NCI-H2029 treated with DMSO at 0.1 percent for 48 hours (cell line): ENCODE measurements at places on chromosomes 13 and 19.
A peak's percentile ranks its signal among the peaks of the same experiment; 100 is the strongest.

DNA sequence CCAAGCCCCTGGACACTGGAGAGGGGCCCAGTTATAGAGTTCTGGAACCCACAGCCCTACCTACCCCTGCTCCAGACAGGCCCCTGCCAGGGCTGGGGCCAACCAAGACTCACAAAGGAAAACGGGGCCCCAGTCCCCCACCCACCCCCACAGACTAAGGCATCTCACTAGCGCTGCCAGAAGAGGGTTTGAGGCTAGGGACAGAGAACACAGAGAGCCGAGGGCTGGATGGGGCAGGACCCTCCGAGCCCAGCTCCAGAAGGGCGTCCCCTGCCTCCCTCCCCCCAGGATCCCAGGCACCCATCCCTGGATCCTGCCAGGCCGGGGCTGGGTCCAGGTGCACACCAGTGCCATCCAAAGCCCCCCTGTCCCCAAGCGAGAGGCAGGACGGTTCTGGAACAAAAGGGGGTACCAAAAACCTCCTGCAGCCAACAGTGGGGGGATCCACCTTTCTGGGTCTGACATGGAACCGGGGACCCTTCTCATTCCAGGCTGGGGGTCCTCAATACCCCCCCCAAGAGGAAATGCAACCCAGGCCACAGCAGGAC lies 4.4 kb upstream of the REXO1 start:
- DNase-seq, result no peak

DNA sequence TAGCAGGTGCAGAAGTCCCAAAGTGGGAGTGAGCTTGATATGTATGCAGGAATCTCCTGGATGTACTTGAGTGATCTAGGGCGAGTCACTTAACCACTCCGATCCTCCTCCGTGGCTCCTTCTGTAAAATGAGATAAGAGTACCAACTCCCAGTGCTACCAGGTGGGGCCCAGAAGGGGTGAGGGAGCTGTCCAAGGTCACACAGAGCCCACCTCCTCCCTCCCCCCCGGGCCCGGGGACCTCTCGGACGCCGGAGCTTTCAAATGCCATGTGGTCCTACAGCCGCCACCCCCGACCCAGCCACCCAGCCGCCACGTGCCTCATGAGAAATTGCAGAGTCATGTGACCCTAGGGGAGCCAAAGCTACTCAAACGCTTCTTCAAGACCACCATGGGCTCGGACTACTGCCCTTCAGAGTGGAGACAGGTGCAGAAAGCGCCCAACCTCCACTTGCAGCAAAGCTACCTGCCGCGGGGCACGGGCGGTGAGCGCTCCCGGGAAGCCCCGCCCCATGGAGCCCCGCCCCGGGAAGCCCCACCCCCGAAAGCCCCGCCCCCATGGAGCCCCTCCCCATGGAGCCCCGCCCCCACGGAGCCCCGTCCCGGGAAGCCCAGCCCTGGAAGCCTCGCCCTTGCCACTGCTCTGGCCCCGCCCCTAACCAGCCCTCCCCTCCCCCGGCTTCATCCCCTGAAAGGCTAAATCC lies 10.1 kb upstream of the ZNF358 start:
- no peak for DNase-seq

GRCh38 chr19:44875666-44876451 lies 15.2 kb upstream of the TOMM40 start:
- DNase-seq, result no peak

GRCh38 chr19:33302974-33303790 lies 848 bp upstream of the CEBPA start:
- DNase-seq, result no peak

GRCh38 chr13:49453465-49453864 lies 9.4 kb downstream of the SETDB2 start:
- DNase-seq, result no peak

DNA sequence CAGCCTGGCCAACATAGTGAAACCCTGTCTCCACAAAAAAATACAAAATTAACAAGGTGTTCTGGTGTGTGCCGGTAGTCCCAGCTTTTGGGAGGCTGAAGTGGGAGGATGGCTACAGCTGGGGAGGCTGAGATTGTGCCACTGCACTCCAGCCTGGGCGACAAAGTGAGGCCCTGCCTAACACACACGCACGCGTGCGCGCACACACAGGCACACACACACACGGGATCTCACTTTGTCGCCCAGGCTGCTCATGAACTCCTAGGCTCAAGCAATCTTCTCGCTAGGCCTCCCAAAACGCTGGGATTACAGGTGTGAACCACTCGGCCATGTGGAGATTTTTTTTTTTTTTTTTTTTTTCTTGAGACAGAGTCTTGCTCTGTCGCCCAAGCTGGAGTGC lies 3.2 kb upstream of the BTBD2 start:
- no peak for DNase-seq

GRCh38 chr19:57078802-57079201 lies 41.0 kb upstream of the USP29 start:
- no peak for DNase-seq

DNA sequence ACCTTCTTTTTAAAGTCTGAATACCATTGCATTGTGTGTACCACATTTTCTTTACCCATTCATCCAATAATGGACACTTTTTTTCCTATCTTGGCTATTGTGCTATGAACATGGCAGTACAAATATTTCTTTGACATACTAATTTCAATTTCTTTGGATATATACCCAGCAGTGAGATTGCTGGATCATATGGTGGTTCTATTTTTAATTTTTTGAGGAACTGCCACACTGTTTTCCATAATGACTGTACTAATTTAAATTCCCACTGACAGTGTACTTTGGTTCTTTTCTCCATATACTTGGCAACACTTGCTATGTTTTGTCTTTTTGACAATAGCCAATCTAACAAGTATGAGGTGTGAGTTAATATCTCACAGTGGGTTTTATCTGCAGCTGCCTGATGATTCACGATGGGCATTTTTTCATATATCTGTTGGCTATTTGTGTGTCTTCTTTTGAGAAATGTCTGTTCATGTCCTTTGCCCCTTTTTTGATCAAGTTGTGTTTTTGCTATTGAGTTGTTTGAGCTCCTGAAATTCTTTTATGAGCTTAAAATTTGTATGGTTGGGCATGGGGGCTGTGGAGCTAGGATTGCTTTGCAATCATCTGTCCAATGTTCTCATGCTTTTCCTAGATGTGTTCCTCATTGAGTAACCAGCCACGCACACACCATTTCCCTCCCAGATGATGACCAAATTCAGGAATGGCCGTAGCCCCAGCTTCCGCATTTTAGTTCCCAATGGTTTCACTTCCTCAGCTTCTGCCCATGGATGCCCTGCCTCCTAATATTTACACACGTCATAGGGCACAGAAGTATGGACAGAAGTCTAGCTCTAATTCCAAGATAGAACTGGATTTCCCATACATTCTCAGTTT lies 380.0 kb upstream of the SGCG start:
- DNase-seq, result no peak

DNA sequence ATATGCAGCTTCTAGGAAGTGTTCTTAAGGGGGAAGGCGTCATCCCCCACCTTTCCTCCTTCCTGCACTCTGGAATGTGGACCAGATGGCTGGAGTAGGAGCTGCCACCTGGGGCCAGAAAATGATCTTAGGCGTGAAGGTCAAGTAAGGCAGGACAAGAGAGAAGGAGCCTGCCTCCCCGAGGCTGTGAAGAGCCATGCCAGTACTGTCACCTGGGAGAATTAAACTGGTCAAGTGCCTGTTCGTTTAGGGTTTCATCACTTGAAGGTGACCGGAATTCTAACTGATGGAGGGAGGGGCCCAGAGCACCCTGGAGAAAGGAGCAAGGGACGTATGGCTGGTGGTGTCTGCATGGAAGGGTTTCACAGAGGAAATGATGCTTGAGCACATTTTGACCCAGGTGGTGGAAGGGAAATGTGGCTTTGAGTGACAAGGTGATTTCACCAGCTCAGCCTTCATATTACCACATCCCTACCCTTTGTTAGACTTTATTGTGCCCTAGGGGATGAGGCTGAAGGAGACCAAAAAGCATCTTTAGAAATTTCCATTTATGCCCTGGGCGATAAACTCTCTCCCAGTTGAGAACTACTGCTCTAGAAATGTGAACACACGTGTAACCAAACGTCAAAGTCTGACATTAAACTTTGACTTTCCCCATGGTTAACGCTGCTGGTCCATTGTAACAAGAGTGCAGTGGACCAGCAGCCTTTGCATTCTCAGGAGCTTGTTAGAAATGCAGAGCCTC lies 37.5 kb downstream of the PPP2R1A start:
- DNase-seq, result no peak

DNA sequence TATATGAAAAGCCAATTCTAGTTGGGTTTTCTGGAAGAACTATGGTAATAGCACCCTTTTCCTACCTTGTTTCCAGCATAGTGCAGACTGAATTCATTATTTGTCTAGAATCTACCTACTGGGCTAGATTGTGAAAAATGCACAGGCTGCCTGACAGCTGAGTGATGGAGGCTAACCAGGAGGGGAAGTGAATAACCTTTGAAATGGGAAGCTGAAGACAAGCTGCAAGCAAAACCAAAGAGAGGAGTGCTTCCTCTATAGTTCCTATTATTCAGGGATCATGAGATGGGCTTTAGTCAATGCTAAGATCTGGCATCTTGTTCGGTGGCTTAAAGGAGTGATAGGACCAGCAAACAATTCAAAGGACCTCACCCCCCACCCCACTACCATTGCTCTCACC lies 26.9 kb downstream of the MZT1 start:
- DNase-seq, result no peak

DNA sequence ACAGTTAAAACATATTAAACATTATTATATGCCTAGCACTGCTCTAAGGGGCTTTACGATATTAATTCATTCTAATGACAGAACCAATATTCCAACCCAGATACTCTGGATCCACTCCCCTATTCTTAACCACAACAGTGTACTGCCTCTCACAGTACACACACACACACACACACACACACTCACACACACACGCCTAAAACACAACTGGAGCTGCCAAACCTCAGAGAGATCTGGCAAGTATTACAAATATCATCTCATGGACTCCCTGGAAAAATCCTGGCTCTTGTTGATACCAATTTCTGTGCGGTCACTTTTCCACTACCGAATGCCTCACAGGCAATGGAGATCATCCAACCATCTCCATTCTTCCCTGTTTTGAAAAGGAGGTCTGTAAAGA lies 1.3 kb downstream of the ZNF780A start:
- DNase-seq, result no peak

GRCh38 chr19:1232652-1233072 lies 5.1 kb downstream of the CBARP start:
- no peak for DNase-seq

GRCh38 chr13:41897126-41897525 lies 63.8 kb downstream of the VWA8 start:
- no peak for DNase-seq

GRCh38 chr19:7920519-7921301 lies 572 bp downstream of the SNAPC2 start:
- peak; percentile 92 for DNase-seq

- no peak for DNase-seq
Measured at GRCh38 chr19:39098365-39099269, 14.4 kb downstream of the ACP7 start.

DNA sequence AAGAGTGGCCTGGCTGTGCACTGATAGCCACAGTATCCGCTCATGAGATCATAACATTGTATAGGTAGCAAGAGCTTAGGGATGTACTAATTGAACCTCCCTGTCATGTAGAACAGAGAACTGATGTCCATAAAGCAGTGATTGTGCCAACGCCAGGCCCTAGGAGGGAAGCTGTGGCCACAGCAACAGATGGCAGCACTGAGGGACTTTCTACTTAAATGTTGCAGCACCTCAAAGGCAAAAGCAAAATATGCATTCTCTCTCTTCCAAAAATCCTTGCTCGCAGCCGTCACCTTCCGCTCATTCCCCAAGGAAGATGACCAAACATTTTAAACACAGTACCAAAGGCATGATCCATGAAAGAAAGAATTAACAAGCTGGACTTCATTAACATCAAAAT lies 32.3 kb downstream of the COL4A1 start:
- DNase-seq, result no peak

DNA sequence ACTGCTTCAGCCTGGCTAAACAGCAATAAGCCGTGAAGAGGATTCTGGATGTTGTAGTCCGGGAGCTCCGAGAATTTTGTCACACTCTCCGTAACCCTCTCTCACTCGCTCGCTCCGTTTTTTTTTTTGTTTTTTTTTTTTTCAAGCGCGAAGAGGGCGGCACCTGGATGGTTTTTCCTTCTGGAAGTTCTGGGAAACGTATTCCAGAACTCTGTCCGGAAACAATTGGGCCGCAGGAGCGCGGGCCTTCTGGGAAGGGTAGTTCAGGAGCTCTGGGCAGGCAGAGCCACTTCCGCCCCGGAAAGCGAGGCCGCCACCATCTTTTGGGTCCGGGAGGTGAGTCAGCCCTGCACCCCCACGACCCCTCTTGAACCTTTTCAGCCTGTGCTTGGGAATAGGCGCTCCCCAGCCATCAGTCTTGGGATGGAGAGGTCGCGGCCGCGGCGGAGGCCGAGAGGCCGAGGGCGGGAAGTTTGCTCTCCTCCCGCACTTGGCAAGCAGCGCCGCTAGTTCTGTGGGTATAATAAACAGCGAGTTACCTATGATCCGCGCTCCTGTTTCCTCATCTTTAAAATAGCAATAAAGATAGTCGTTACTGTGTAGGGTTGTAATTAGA lies at the start of gene ZNF227:
TSS of gene ZNF227 (plus strand) at position 283 of the 616 bp plus-strand sequence. CDS start 5,261 bp downstream, outside the sequence.
- DNase-seq, result peak; percentile 83

DNA sequence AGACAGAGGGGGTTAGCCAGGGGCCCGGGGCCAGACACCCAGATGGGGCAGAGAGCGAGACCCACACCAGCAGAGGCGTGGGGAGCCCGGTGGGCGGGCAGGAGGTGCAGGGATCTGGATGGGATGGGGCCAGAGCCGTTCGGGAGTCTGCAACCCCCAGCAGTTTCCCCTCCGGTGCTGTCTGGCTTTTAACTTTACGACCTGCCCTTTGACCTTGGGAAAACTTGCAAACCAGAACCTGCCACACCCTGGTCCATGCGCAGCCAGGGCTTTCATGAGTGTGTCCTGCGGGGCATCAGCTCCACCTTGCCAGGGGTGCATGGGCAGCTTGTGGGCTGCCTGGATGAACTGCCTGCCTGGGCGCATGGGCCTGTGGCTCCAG lies 9.8 kb downstream of the JOSD2 start:
- DNase-seq, result no peak

- DNase-seq, result no peak
Measured at GRCh38 chr13:67075239-67075638, 154.9 kb downstream of the PCDH9 start.

GRCh38 chr13:113813749-113814434 lies 50.0 kb downstream of the GAS6 start:
- DNase-seq, result no peak

GRCh38 chr13:42039457-42039945 lies 8.9 kb upstream of the DGKH start:
- DNase-seq, result no peak

DNA sequence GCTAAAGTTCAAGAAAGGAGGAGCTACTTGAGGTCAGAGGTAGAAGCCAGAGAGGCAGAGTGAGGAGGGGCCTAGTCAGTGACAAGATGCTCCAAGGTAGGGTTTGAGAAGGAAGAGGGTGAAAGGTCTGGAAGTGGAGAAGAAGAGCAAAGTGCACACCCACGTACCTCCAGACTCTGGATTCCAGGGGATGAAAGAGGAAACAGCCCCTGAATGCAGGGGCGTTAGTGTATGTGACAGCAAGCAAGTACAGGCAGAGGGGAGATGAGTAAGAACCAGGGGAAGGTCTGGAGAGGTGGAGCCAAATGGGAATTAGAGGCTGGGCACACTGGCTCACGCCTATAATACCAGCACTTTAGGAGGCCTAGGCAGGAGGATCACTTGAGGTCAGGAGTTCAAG lies 8.7 kb downstream of the RPS28 start:
- no peak for DNase-seq

GRCh38 chr19:10653482-10653731 lies 739 bp upstream of the ILF3 start:
- DNase-seq, result no peak

- DNase-seq, result no peak
Measured at GRCh38 chr13:98393873-98394272, 183.0 kb downstream of the STK24 start.
